ENCODE measurements at places on chromosomes 5 and 9.

DNA sequence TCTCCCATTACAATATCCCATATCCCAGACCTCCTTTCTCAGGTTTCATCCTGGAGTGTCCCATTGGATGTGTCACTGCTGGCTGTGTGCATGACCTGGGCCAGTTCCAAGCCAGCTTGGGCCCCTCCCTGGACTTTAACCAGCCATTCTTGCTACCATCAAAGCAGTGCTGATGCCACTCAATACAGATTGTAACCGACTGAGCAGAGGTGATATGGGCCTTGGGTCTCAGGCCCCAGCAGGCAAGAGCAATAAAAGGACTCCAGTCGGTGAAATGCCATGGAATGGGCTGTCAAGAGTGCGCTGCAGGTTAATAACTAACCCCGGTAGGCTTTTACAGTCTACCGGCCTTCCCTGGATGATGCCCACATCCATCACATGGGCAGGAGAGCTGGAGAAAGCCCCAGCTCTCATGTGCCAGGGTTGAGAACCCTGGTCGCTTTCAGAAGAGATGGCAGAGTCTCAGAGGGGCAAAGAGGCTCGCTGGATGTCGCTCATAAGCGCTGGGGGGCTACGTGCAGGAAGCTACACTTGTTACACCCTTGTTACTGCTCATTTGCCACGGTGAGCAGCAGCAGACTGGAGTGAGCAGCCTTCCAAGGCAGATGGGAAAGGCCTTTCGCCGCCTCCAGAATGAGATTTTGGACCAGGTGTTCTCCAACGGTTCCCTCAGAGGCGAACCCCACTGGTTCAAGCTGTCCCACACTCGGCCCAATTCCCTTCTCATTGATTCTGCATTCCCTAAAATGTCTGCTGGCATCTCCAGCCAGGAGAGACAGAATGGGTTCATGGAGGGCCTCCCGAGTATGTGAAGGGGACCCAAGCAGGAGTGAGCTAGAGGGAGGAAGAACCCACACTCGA lies 13.2 kb downstream of the EPB41L4B start:
- no peak for DNase-seq

GRCh38 chr9:122402403-122402871 lies 31.6 kb downstream of the PTGS1 start:
- DNase-seq: peak; percentile 6

DNA sequence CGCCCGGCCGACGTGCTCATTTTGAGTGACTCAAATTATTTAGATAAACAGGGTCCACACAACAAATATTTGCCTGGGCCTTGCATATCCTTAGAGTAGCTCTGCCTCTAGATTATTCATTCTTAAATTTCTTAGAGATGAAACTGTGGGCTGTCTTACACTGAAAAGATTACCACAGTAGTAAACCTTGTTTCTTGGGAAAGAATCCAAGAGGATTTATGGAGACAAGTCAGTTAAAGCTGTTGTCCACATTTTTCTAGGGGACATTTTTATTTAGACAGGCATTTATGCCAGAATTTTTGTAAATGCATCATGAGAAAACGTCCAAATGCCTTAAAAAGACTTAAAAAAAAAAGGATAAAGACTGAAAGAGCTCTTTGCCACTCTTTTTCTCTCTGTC lies 32.6 kb upstream of the RANBP3L start:
- no peak for DNase-seq

GRCh38 chr9:77841739-77842386 lies 189.7 kb downstream of the GNAQ start:
- peak; percentile 51 for DNase-seq

Data from Kasumi-1 (cell line).